RKO (cell line): ENCODE measurements at places on chromosomes 12 and 14.

DNA sequence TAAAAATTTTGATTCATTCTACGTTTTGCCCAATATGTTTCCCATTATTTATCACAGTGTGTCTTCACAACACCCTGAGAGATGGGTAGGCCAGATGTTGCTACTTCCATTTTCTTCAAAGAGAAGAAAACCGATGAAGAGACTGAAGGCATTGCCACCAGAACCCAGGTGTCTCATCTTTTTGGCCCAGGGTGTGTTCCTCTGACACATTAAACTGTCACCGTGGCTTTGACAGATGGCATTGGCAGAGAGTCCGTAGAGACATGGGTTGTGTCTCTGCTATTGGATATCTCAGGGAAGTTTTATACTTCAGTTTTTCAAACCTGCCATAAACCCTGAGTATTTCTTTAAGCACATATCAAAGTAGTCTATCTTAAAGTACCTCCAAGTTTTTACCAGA lies 11.3 kb upstream of the NUDT4 start:
- DNase-seq: no peak

DNA sequence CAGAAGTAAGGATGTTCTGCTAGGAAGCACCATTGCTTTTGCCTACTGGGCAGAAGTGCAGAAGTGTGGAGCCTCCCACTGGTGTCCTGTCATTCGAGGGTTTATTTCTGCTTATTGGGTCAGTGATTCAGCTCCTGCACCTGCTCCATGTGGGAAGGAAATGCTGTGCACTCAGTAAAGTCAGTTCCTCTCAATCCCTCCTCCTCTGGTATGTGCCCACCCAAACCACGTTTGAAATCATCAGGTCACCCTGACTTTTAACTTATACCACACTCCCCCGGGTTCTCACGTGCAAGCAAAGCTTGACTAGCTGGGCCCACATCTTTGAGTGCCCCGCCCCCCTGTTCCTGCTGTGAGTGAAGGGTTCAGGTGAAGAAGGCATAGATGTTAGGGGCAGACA lies 223.7 kb downstream of the CHST11 start:
- no peak for DNase-seq

- DNase-seq: no peak
Measured at GRCh38 chr12:2259369-2259768, 206.6 kb downstream of the CACNA1C start.

DNA sequence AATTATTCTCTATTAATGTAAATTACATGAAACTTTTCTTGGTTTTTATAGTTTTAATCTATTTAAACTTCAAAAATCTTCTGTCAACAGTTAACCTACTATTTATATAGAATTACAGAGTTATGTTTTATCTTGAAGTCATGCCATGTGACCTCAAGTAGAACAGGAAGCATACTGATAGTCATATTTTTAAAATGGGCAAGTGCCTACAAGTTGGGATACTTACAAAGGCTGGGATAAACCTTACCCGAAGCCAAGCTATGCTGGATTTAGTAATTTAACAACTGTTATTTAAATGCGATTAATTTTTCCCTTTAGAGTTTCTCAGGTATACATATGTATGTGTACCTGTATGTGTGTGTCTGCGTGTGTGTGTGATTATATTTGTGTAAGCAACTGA lies 266.9 kb downstream of the RASSF9 start:
- DNase-seq: no peak

GRCh38 chr12:62817556-62818271 lies 117.2 kb downstream of the PPM1H start:
- no peak for DNase-seq

DNA sequence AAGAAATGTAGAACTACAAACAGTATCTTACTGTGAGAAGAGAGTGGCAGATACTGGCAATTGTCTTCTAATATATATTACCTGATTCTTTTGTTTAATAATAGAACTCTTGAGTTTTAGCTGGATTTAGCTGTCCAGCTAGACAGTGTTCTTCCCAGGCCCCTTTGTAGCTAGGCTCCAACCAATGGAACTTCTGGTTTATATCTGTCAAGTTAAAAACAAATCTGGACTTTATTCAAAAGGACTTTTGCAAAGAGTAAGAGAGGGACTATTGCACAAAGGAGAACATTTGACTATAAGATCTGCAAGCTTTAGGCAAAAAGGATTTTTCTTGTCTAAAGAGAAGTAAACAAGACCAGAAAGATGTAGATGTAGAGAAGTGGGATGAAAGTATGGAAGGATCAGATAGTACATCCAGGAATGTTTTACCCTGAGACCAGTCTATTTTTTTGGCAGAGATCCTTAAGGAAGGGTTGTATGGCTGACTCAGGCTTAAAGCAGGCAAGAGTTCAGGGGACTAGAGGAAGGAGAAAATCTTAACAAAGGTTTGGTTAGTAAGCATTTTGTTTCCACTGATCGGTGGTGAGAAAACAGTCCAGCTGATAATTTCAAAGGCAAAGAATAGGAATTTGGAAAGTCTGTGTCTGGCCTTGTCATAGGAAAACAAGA lies 111.1 kb upstream of the PLEKHA5 start:
- no peak for DNase-seq
